Activated T-helper 2 cell treated with anti-CD3 and anti-CD28 coated beads, Interferon-gamma antibody, Interleukin-2, Interleukin-4, amounts not matched to agents 10 μg/mL and 5 μg/mL and 100 μg/mL, durations not matched to agents 14 hours and 24 hours and 36 hours (primary cell): ENCODE measurements at places on chromosomes 7 and 10. TPM values are rescaled to one million over a fixed set of nuclear protein-coding genes. Genes with fewer than 3 reads are reported as not detected.

GRCh38 chr7:24972991-24973390 is 7.0 kb downstream of the OSBPL3 start:
- no peak for DNase-seq

DNA sequence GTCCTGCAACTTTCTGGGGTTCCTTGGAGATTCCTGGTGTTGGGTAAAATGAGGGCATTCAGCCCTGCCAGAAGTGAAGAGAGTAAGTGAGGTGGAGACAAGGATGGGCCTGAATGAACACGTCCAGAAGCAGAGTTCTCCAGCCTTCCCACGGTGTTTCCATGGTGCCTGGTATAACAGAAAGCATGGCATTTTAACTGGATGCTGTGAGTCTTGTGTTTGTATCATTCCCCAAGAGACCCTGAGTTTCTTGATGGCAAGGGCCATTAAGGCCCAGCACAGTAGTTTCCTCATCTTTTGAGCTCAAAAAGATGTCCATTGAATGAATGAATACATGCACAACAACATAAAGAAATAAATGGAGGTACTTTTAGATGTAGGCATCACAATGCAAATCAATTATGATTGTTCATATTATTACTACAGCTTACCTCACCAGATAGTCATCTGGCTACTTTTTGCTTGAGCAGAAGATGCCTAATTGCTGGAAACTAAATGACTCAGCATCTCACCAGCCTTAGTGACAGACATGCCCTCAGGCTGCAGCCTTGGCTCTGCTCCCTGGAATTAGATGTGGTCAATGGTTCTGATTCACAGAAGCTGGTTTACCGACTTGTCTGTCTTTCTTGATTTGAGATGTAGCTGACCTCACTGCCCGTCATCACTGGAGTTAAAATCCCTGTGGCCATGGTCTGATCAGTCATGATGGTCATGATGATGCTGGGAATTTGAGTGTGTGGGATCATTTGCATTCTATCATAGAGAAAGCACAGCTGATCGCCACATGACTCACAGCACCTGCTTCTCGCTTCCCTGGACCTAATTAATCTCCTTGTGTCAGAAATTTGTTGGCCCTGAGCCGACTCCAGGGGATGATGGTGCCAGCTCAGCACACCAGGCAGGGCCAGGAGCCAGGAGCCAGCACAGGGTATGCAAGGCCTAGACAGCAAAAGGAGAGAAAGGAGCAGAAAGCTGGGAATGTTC is 83.9 kb downstream of the CXCL12 start:
- no peak for DNase-seq

GRCh38 chr10:63862860-63863259 is 341.7 kb downstream of the REEP3 start:
- DNase-seq = no peak

Gene PAX4
- total RNA-seq = not detected in 2 replicates

- DNase-seq = no peak
Observed at GRCh38 chr10:10873915-10874314, 143.8 kb upstream of the CELF2 start.

DNA sequence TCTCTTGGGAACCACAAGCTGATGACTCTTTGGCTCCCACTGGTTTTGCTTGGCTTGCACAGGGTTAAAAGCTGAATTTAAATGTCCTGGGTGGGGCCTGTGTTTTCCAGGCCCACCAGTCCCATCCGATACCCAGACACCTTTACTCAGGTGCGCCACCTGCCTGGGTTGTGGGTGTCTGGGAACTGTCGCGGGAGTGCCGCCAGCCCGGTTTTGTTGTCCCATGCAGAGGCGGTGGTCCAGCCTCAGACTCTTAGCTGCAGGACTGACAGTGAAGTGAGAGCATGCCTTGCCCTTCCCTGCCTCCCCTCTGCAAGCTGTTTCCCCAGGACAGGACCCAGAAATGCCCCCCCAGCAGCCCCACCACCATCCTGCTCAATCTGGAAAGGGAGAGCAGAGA is 255.6 kb upstream of the ZNF32 start:
- DNase-seq = no peak

DNA sequence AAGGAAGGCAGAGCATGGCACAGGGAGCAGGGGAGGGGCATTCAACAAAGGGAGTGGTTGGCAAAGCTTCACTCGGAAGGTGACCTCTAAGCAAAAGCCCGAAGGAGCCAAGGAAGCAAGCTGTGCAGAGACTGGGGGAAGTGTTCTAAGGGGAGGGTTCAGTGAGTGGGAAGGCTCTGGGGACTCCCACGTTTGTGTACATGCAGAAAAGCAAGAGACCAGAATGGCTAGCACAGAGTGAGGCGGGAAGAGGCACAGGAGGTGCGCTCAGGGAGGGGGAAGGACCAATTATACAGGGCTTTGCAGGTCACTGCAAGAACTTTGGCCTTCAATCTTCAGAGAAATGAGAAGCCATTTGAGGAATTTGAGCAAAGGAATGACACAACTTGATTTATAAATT is 7.4 kb downstream of the ARHGAP21 start:
- DNase-seq = no peak

DNA sequence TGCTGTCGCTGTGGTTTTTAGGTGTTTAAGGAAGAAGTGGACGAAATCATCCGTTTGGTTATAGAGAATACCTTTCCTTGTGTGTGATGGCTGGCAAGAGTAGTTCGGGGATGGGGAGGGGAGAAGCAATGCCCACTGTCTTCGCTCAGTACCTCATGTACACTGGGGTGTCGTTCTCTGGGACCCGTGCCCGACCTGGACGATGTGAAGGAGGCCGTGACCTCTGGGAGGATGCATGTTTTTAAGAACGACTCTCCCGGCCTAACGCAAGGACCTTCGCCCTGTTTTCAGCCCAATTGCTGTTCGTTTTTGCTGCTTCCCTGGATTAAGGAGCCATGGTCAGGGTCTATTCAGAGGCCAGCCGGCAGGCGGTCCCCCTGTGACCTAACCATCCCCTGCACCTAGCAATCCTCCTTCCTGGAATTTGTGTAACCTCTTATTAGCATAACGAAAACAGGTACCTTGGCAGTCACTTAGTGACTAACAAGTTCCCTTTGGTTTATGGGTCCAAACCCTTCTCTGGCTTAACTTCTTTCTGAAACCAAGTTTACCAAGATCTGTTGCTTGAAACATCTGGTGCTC is 1.3 kb downstream of the NFE2L3 start:
- no peak for DNase-seq

GRCh38 chr7:158468700-158469296 is 118.8 kb downstream of the PTPRN2 start:
- DNase-seq = no peak

GRCh38 chr10:100878291-100878910 is 34.4 kb upstream of the SLF2 start:
- DNase-seq = peak; percentile 12

DNA sequence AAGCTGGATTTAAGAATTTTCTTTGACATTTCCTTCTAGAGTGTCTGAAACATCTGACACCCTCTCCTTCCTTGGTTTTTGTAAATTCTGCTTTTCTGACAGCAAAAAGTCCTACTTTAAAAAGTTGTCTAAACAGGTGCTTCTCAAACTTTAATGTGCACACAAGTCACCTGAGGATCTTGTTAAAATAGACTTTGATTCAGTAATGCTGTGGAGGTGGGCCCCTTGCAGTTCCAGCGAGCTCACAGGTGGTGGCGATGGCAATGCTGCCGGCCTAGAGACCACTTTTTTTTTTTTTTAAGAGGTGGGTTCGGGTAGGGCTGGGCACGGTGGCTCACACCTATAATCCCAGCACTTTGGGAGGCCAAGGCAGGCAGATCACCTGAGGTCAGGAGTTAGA is 77.1 kb downstream of the ABCC2 start:
- no peak for DNase-seq

GRCh38 chr7:85608804-85609203 is 421.9 kb upstream of the SEMA3D start:
- DNase-seq = no peak

Gene PCLO
- total RNA-seq = not detected in 2 replicates

- no peak for DNase-seq
Observed at GRCh38 chr10:13338390-13339110, 9.5 kb downstream of the SEPHS1 start.

DNA sequence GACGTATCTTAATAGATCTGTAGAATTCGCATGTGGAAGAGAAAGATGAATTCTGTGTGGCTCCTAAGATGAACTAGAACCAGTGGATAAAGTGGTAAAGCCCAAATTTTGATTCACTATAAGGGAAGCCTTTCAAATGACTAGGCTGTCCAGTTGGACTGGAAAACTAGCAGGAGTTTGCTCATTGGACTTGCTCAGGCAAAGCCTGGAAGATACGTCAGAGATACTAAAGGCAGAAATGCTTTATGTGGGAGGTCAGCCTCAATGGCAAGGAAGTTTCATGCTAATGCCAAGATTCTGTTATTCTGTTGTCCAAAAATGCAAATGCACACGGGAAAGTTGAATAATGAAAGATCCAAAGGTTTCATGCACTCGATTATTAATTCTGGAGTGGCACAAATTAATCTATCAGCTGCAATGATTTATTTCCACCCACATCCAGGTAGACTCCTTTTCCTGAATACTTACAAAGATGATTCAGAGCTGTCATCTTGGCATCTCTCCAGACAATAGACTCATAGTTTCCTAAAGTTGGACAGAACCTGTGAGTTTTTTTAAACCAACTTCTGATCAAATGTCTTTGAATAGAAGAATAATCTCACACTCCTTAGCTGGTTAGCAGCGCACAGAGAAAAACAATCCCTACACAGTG is 20.5 kb upstream of the PPP1R3C start:
- no peak for DNase-seq

GRCh38 chr10:92592761-92593618 is at the start of gene KIF11:
KIF11 (plus strand) TSS chr10:92593130; CDS start chr10:92593376, 246 bp downstream.
- DNase-seq = peak; percentile 96

DNA sequence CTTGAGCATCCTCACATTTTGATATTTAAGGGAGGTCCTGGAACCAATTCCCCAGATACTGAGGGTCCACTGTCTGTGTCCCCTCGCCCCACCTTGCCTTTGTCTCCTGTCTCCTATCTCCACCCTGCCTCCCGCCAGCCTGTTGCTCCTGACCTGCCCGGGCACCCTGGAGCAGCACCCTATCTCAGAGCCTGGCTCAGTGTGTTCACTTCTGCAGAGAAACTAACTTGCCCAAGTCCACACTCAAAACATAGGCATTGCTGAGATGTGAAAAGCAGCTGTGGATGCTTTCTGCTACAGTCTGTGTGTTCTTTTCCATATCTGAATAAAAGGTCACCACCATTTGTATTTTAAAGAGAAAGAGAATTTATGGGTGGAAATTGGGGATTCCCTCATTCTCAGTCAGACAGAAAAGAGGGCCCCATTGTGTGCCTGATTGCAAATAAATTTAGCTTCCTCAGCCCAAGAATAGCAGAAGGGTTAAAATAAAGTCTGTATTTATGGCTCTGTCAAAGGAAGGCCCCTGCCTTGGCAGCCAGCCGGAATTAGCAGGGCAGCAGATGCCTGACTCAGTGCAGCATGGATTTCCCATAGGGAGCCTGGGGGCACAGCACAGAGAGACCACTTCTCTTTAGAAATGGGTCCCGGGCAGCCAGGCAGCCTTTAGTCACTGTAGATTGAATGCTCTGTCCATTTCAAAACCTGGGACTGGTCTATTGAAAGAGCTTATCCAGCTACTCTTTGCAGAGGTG is 161.3 kb downstream of the EGFR start:
- no peak for DNase-seq

Gene OR2A12
- not detected in 2 replicates for total RNA-seq

DNA sequence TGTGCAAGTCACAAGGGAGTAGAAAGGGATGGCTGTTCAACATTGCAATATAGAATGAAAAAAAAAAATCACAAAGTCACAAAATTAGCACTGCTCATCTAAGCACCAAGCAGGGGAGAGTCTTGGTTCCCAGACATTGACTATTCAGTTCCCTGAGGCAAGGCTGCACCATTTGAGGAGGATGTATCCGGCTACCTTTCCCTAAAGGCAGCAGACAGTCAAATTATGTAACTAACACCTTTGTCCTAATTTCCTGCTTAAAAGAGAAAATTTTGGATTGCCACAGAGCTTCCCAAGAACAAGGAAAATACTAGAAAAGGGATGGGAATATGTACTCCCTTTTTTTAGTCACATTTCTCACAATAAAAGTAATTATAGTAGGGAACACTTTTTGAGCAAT is 148.1 kb downstream of the PCLO start:
- no peak for DNase-seq

Gene PLA2G12B
- total RNA-seq = not detected in 2 replicates

Gene MPP7
- 0.60 and 0.73 TPM in 2 replicates for total RNA-seq

DNA sequence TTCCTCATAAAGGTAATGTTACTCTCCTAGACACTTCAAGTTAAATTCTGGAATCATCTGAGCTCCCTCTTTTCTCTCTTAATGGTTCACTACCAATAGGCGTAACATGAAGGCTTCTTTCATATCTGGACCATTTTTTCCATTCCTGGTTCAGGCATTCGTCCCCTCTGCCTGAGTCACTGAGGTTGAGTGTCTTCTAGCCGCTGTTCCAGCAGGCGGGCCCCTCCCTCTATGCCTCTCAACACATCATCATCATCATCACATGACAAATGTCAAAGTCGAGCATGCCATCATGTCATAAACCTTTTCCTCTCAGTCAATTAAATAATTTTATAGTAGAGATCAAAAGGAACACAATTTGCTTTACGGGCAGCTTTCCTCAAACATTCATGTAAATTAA is 168.9 kb upstream of the ASAH2 start:
- no peak for DNase-seq

Gene CYP3A5
- total RNA-seq = not detected in 2 replicates

Gene GSAP
- total RNA-seq = 0.43 and 0.90 TPM in 2 replicates

DNA sequence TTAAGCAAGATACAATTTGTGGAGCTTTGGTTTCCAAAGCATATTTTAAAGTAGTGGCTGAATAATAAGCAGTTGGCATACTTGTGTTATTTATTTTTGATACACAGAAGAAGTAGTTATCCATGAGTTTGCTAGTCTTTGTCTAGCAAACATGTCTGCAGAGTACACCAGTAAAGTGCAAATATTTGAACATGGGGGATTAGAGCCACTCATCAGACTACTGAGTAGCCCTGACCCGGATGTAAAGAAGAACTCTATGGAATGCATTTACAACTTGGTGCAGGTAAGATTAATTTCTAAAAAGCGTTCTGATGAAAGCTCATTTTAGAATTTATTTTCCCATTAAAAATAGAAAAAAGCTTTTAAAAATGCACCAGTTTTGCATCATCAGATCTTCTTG is 31.4 kb downstream of the ARMC3 start:
- DNase-seq = no peak

Gene HABP2
- not detected in 2 replicates for total RNA-seq

- no peak for DNase-seq
Observed at GRCh38 chr7:253581-254336, 36.2 kb upstream of the FOXL3 start.

- DNase-seq = no peak
Observed at GRCh38 chr7:127799535-127800305, 147.7 kb downstream of the SND1 start.
